ENCODE measurements at places on chromosomes 6 and 20. TPM values are rescaled to one million over a fixed set of nuclear protein-coding genes. Genes with fewer than 3 reads are reported as not detected.

GRCh38 chr20:62808211-62808865 is 3.7 kb downstream of the OGFR start:
- H3K36me3 ChIP-seq, result peaks cover 55% of the 10 kb centered on the region
- H3K27ac ChIP-seq, result no peak overlapping the region
- peaks cover 49% of the 10 kb centered on the region for H3K4me1 ChIP-seq
- peak; percentile 73 for DNase-seq
- H3K27me3 ChIP-seq, result no peaks in the 10 kb centered on the region

GRCh38 chr6:22067122-22067521 is 229.7 kb downstream of the PRL start:
- peaks cover 45% of the 10 kb centered on the region for H3K4me1 ChIP-seq
- H3K27ac ChIP-seq, result peak overlapping the region; percentile 62
- no peak overlapping the region for H3K4me3 ChIP-seq
- no peak for DNase-seq

DNA sequence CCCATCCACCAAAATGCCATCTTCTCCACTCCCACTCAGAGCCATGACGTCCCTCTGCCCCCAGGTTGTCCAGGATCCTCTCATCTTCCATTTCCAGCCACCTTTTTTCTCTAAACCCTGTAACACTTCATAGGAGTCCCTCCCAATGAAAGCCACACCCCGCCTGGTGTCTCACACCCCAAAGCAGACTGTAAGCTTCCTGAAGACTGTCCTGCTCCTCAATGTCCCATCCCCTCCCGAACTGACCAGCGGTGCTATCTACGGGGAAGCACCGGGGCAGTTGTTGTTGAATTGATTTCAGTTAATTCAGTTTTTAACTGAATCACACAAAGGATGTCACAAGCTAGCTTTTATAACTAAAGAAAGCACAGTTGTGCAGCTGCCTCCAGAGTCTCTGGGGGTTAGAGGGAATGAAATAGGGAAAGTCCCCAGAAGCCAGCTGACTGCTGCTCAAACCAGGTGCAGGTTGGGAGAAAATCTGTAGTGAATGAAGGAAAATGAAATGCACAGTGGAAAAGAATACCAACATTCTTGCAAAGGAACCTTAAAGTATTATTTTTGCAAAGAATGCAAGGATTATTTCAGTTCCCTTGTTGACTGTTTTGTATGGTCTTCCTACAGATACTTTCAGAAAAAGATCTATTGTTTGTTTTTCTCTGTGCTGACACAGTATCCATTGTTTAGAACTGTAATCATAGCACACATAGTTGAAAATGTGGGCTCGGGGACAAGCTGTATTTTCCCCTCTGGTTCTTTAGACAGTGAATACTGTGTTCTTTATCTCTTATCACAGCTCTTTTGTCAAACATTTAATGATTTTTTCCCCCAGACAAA is 222.6 kb upstream of the QKI start:
- H3K4me1 ChIP-seq, result peaks cover 16% of the 10 kb centered on the region
- no peak for DNase-seq
- no peaks in the 10 kb centered on the region for H3K27me3 ChIP-seq

GRCh38 chr6:15297895-15298590 is 52.2 kb downstream of the JARID2 start:
- peaks cover 79% of the 10 kb centered on the region for H3K4me1 ChIP-seq
- H3K36me3 ChIP-seq, result no peaks in the 10 kb centered on the region
- no peak overlapping the region for H3K4me3 ChIP-seq
- DNase-seq, result no peak
- H3K27ac ChIP-seq, result peak overlapping the region; percentile 9

Gene OVOL2
- total RNA-seq, result not detected
